WTC11 (cell line): ENCODE measurements at places on chromosomes 4 and X.

GRCh38 chrX:1190596-1191145 is 21.8 kb downstream of the CRLF2 start:
- no peak for DNase-seq

GRCh38 chr4:133803341-133803740 is 398.2 kb downstream of the PABPC4L start:
- DNase-seq, result no peak

DNA sequence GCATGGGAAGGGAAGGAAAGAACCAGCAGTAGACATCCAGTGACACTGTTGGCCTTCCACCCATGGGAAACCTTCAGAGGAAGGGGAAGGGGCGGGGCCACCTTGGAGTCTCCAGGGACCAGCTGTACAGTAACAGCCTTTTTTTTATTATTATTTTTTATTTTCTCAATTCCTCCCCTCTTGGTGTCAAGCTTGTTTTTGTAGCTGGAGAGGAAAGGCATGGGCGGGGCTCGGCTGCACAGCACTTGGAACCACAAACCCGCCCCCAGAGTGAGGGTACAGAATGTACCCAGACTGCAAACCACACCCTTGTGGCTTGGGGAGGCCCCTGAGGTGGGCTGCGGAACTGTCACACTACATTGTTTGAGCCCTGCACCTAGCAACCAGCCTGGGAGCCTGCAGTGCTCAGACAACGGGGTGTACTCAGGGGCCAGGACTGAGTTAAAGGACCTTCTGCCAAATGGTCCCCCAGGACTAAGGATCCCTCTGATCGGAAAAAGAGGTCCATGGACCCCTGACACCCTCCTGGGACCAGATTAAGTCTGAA is 45.7 kb downstream of the PRPS1 start:
- no peak for DNase-seq

DNA sequence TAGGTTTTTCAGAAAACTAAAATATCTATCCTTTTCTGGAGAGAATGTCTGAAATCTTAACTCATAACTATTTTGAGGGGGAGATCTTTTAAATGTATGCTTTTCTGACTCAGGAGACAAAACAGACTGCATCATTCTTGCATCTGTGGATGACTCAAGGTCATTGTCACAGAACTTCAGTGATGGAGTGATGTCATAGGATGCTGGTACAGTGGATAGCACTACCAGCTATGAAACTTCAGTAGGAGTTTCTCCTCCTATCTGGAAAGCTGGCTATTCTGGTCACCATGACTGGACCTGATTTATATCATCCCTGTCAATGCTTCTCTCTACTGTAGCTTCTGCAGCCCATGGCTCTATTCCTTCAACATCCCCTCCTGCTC is 50.3 kb downstream of the PARM1 start:
- no peak for DNase-seq

GRCh38 chr4:114136069-114136468 is 156.6 kb upstream of the ARSJ start:
- DNase-seq, result no peak

DNA sequence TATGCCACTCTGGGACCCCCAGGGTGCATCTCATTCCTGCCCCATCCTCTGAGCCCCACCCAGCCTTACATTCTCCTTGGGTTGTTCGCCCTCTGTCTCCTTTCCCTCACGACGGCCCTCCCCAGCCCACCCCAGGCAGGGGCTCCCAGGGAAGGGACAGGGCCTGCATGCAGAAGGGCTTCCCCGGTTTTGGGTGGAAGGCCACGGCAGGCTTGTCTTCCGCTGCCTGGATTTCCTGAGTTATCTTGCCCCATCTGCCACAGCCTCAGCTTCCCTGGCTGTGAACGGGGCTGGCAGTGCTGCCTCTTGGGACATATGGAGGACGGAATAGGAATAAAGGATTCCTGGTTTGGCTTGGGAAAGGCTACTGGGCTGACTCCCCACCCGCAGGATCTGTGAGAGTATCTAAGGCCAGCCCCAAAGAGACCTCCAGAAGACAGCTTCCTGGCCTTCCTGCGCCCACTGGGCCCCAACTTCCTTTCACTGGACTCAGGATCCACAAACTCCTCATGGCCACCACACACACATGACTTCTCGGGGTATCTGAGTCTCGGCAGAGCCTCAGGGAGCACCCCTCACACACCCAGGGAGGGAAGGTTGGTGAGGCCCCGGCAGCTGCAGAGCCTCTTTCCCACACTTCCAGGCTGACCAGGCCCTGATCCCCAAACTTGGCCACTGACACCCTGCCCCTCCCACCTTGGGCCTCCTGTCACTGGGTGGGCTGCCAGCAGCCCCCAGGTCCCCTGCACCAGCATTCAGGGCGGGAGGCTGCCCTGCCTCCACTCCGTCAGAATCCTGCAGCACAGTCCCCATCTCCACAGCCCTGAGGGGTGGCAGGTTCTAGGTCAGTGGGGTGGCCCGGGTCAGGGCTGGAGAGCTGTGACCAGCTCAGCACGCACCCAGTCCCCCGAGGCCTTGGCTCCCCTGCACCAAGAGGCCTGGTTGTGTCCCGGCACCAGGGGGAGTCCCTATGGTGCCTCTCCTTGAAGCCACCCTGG is 3.5 kb upstream of the MXD4 start:
- DNase-seq, result no peak

GRCh38 chr4:153418558-153418957 is 47.6 kb upstream of the TMEM131L start:
- no peak for DNase-seq

GRCh38 chr4:124025428-124025827 is 628.8 kb downstream of the SPRY1 start:
- DNase-seq, result no peak

DNA sequence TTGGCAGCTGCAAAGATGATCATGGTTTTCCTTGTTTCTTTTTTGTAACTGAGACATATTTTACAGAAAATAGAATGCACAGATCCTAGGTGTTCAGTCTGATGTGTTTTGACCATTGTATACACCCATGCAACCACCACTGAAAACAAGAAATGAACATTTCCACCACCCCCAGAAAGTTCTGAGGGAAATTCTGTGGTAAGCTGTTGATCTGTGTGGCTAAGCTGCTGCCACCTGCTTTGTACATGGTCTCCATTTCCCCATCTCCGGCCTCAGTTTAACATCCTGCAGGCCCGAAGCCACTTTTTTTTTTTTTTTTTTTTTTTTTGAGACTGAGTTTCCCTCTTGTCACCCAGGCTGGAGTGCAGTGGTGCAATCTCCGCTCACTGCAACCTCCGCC is 65.3 kb downstream of the NYX start:
- no peak for DNase-seq

DNA sequence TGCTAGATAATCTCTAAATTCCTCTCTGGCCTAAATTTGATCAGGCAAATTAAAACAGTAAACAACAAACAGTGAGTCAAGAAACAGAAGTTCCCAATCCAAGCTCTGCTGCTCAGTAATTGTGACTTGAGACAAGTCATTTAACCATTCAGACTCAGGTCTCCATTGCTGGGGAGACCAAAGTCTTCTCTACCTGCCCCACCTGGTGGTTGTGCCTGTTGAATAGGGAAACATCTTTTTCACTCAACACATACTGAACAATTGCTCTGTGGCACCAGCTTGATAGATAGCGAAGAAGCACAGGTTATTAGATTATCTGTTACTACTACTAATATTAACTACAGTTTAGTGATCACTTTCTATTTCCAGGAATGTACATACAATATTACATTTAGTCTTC is 112.1 kb upstream of the EOLA2 start:
- no peak for DNase-seq
